ENCODE measurements at places on chromosomes 3 and 15. TPM values are rescaled to one million over a fixed set of nuclear protein-coding genes. Genes with fewer than 3 reads are reported as not detected.

The PLA2G4E gene
- total RNA-seq = not detected

GRCh38 chr3:98733812-98734281 lies 29.3 kb upstream of the ST3GAL6 start:
- DNase-seq = no peak

The TOPAZ1 gene
- total RNA-seq = not detected

DNA sequence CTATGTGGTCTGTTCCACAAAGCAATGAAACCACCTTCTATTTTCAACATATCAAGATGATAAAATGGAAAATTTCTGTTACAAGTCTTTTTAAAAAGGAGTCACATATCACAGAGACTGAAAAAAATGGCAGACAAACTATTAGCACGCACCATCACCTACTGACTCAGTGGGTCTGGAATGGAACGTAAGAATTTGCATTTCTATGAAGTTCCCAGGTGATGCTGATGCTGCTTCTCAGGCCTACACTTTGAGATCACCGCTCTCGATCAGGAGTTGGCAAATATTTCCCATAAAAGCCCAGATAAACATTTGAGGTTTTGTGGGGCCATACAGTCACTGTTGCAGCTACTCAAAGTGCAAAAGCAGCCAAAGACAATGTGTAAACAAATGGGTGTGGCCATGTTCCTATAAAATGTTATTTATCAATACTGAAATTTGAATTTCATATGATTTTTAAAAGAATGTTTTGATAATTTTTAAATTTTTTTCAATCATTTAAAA lies 142.9 kb downstream of the ADAM10 start:
- DNase-seq = no peak

- DNase-seq = no peak
These were observed 26.8 kb downstream of the PARL start for GRCh38 chr3:183857863-183858262.

GRCh38 chr3:64129581-64129980 lies 95.7 kb downstream of the PRICKLE2 start:
- DNase-seq = no peak

The NR1D2 gene
- total RNA-seq = 58.2 TPM

DNA sequence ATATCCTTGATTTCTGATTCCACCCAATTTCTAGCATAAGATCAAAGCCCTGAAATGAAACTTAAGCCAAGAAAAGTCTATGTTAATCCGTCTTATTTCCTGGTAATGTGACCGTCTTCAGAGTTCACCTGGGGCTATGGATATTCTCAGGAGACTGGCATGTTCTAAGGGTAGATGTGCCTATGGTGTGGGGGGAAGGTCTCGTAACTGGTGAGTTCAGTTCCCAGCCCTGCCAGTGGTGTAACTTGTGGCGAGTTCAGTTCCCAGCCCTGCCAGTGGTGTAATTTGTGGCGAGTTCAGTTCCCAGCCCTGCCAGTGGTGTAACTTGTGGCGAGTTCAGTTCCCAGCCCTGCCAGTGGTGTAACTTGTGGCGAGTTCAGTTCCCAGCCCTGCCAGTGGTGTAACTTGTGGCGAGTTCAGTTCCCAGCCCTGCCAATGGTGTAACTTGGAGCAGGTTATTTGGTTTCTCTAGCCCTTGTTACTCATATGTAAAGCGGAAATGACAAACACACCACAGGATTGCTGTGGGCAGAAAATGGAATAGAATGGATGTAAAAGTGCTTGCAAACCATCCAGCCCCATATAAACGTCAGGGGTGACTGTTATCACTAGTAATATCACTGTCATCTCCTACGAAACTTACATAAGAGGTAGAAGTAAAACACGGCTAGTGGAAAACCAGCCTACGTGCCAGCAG lies 30.4 kb downstream of the SLC51A start:
- no peak for DNase-seq

DNA sequence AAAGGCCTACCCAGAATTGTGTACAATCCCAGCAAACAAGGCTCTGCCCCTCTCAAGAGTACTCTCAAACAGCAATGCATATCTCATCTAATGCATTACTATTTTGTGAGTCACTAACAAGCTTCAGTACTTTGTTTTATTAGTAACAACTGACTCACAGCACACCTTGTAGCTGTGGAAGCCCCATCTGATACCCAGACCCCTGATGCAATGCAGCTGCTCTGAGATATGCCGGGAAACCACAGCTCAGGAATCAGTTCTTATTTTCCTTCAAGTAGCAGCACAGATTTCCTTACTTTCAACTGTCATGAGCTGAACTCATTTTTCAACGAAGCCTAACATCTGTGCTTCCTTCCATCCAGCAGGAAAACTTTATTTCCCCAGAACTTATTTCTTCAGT lies 37.8 kb downstream of the CCNL1 start:
- DNase-seq = no peak

The CAV3 gene
- total RNA-seq = not detected

DNA sequence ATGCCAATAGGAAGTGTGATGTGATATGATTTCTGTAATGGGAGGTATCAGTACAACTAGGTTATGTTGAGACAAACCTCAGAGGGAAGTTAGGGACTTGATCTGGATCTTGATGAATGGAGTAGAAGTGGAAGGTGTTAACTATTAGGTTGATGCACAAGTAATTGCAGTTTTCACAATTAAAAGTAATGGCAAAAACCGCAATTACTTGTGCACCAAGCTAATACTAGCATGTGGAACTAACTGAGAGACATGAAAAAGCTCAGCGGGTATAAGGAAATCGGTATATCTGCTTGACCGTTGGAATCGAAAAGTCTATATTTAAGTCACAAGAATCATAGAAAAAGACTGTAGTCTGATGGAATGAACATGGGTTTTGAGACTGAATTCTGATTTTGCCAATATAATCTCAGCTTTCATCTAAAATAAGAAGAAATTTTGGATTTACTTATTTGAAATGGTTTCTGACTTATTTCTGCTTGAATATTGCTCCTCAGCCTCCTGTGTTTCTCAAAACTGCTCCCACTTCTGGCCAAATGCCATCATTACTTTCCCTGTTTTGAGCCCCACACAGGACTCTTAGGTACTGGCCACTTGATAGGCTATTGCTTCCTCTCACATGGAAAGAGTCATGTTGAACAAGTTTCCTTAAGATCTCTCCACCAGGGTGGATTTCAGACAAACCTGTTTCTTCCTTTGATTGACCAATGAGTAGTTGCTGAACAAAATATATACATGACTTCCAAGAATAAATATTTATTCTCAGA lies 271.5 kb upstream of the COL8A1 start:
- DNase-seq = no peak

GRCh38 chr3:112010636-112011035 lies 11.9 kb downstream of the TAGLN3 start:
- DNase-seq = no peak

GRCh38 chr3:78186404-78186803 lies 1146.5 kb downstream of the ROBO2 start:
- no peak for DNase-seq

GRCh38 chr3:169548194-169548593 lies 115.3 kb downstream of the MECOM start:
- DNase-seq = no peak

GRCh38 chr3:172315401-172316091 lies 132.7 kb downstream of the GHSR start:
- no peak for DNase-seq

The CX3CR1 gene
- 0.19 TPM for total RNA-seq

GRCh38 chr3:174776123-174776522 lies 83.0 kb upstream of the NAALADL2 start:
- no peak for DNase-seq

DNA sequence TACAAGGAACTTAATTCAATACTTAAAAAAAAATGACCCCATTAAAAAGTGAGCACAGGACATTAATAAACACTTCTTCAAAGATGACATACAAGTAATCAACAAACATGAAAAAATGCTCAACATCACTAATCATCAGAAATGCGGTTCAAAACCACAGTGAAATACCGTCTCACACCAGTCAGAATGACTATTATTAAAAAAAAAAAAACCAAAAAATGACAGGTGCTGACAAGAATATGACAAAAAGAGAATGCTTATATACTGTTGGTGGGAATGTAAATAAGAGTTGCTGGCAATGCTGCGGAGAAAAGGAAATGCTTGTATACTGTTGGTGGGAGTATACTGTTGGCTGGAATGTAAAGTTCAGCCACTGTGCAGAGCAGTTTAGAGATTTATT lies 358.3 kb upstream of the CBLB start:
- no peak for DNase-seq

GRCh38 chr3:132997404-132998185 lies 40.6 kb upstream of the TMEM108 start:
- DNase-seq = no peak

- DNase-seq = no peak
These were observed 72.7 kb upstream of the ABHD2 start for GRCh38 chr15:89015412-89016097.

GRCh38 chr15:28086175-28086703 lies 12.9 kb downstream of the OCA2 start:
- peak; percentile 73 for DNase-seq

The NR2E3 gene
- not detected for total RNA-seq

DNA sequence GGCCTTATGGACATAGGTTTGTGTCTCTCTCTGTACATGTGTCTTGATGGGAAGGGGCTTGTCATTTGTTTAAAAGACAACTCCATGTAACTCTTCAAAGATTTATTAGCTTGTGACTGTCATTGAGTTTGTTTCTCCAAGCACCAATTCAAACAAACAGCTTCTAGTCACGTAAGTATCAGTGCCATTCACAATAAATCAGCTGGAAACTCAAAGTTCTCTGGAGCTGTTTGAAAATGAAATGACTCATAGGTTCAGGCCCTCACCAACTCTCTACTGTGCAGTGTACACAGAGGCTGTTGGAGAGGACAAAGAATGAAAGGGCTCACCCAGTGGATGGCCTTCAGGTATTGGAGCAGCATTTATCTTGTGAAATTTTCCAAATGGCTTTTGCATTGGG lies 476.3 kb downstream of the AGBL1 start:
- no peak for DNase-seq

GRCh38 chr3:62677926-62678325 lies 197.3 kb downstream of the CADPS start:
- no peak for DNase-seq

The CPNE4 gene
- not detected for total RNA-seq

DNA sequence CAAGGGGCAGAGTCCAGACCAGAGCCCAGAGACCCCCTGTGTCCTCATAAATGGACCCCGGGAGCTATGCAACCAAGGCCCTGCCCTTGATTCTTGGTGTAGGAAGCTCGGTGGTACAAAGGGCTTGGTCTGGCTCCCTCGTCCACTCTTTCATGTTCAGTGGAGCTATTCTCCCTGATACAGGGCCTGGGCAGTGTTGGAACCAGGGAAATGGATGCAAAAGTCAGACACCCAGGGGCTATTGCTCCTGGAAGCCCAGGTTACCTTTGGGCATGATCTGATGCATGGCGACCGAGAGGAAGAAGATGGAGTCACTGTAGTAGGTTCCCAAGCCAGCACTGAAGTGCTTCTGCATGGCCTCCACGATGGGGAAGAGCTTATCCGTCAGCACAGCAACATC lies 44.5 kb downstream of the XXYLT1 start:
- DNase-seq = no peak

The MYO1E gene
- total RNA-seq = 111 TPM

Data from B cell (primary cell).